ENCODE measurements at places on chromosomes 5 and 9.

- peak; percentile 99 for DNase-seq
Measured at GRCh38 chr5:23507278-23507685, at the start of gene PRDM9. PRDM9 (plus strand) TSS chr5:23507609; CDS start chr5:23509034, 1,425 bp downstream.

GRCh38 chr5:177022386-177023302 is at the start of gene ZNF346:
ZNF346 (plus strand) TSS chr5:177022696; CDS start chr5:177022739, 43 bp downstream.
- DNase-seq = peak; percentile 92

DNA sequence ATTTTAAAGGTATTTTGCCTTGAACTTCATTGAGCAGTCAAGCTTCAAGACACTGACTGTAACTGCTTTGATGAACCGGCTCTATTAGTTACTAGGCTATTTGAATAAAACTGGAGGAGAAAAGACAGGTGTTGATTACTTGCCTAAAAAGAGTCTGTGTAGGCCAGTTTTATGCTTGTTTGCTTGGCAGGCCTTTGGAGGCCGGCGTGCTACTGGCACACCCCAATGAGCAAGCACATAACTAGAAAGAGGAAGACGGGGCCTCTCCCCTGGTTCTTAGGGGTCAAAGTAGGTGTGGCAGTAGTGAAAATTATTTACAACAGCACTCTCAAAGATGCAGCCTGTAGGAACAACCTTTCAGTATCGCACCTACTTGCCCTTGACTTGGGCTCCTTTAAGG is 2.1 kb upstream of the ZFR start:
- no peak for DNase-seq

GRCh38 chr5:125083981-125084380 is 337.5 kb upstream of the ZNF608 start:
- no peak for DNase-seq

GRCh38 chr5:24742334-24742733 is 97.6 kb upstream of the CDH10 start:
- DNase-seq = no peak

- DNase-seq = no peak
Measured at GRCh38 chr9:100869326-100869725, 159.2 kb upstream of the PLPPR1 start.

- no peak for DNase-seq
Measured at GRCh38 chr9:100099722-100100042, 639 bp downstream of the INVS start.

GRCh38 chr9:104088416-104088815 is 5.7 kb upstream of the SMC2 start:
- no peak for DNase-seq

- no peak for DNase-seq
Measured at GRCh38 chr5:74116266-74116665, 490.3 kb downstream of the ARHGEF28 start.

GRCh38 chr5:1009359-1010180 is 968 bp downstream of the NKD2 start:
- DNase-seq = no peak

DNA sequence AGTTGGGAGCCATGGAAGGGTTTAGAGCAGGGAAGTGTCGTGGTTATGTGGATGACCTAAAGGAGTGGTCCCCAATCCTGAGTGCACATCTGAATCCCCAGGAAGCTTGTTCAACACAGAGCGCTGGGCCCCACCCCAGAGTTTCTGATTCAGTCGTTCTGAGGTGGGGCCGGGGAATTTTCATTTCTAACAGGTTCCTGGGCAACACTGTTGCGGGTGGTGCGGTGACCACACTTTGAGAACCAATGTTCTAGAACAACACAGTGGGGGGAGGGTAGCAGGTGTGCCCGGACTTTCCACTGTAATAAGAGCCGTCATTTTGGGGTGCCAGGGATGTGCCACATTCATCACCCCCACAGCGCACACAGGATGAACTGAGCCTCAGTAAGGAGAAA is 39.3 kb downstream of the DUSP1 start:
- DNase-seq = no peak

DNA sequence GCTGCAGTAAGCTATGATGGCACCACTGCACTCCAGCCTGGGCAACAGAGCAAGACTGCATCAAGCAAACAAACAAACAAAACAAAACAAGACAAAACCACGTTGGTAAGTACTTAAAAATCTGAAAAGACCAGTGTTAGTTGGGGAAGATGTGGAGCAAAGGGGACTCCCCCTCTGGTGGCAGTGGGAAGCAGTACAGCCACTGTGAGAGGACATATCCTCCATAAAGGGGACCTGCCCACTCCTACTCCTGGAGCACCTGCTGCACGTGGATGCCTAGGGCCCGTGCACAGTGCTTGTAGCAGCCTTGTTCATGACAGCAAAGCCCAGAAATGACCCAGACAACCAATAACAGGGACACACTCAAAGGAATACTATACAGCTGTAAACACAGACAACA is 17.0 kb upstream of the IPPK start:
- no peak for DNase-seq

Measured in NCI-H1417 (cell line).